NCI-H1694 (cell line): ENCODE measurements at places on chromosomes 1 and 21.

GRCh38 chr1:201530741-201531531 is 8.0 kb upstream of the NAV1 start:
- DNase-seq: peak; percentile 83

- DNase-seq: no peak
These were observed 15.0 kb downstream of the HTR1D start for GRCh38 chr1:23202263-23202749.

DNA sequence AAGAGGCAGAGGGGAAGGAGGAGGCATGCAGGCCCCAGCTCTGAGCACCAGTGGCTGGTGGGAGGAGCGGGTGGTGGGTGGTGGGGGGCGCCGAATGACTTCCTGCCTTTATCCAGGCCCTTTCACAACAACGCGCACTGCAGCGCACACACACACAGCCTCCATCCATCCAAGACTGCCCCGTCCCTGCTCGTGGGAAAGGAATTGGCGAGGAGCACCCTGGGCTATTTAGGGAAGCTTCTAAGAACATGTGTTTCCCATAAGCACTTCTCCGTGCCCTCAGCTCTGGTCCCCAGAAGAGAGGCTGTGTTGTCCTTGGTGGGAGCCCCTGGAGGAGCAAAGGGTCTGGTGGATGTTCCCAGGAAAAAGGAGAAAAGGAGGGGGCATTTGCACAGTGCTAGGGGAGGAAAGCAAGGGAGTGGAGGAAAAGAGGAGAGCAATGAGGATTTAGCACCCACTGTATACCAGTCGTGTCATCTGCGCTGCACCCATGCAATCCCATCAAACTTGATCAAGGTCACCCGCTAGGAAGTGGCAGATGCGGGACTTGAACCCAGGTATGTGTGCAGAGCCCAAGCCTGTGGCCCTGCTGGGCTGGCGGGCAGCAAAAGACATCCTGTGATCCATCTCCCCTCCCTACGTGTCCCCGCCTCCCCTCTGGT is 28.1 kb downstream of the EPHA2 start:
- DNase-seq: no peak

GRCh38 chr1:7263021-7263960 is 478.0 kb downstream of the CAMTA1 start:
- DNase-seq: no peak

- DNase-seq: no peak
These were observed 12.9 kb upstream of the STUM start for GRCh38 chr1:226535666-226536065.

- peak; percentile 9 for DNase-seq
These were observed 101.5 kb upstream of the TLR5 start for GRCh38 chr1:223244366-223245103.

GRCh38 chr1:243391355-243391754 is 135.5 kb downstream of the SDCCAG8 start:
- DNase-seq: no peak

DNA sequence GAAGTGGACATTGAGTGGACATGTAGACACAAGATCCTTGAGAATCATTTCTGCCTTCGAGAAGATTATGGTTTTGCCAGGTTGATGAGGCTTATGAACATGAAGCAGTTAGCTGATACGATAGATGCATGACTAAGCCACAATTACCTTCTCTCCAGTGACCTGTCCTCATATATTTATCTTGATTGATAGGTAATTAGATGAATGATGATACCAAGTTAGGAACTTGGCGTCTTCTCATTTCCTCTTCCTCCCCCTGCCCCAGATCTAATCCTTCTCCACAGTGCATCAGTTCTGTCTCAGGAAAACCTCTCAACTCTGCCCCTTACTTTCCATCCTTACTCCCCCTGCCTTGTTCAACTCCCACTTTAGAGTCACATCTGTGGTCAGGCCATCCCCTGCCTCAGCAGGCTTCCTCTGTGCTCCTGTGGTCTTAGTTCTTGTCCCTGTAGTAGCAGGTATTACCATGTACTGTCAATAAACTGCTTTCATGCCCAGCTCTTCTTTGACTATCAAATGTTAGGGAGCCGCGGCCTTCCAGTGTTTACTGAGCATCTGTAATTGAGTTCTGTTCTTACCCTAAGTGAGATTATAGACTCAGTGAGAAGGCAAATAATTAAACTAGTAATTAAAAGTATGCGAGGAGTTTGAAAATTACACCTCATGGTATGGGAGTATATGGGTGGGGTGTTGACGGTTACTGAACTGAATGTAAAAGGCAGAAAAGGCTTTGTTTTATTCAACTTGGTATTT is 5.1 kb downstream of the ST6GALNAC3 start:
- DNase-seq: no peak

DNA sequence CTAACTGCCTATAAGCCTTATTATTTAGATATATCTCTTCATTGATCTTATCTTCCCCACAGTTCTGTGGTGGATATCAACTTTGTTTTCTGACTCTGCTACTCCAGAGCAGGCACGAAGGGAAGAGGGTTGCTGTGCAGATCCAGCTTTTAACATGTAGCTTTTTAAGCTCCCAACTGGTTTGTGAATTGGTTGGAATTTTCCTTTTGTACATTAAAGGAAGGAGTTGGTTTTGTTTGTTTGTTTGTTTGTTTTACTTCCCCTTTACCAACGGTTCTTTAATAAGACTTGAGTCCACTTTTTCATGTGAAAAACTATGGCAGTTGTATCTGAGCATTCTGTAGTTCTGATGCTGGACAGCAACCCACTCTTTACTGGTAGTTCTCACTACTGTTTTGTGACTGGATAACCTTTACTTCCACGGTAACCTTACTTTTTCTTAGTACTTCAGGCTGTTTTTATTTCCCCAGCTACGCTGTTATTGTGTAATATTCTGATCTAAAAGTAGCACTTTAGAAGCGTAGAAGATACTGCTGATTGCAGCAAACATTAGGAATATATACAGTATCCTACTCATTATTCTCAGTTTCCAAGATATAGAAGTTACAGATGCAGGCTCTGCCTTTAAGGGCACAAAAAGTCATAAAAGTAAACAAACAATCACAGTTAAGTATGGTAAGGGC is 1.6 kb downstream of the GNPAT start:
- DNase-seq: no peak

- DNase-seq: no peak
These were observed 125.0 kb downstream of the KIAA0319L start for GRCh38 chr1:35432231-35432630.
